Stimulated activated CD4-positive, alpha-beta T cell treated with anti-CD3 and anti-CD28 coated beads, Interleukin-2, amount 100 ng/mL, for 48 hours (primary cell): ENCODE measurements at places on chromosomes 1 and 21.

DNA sequence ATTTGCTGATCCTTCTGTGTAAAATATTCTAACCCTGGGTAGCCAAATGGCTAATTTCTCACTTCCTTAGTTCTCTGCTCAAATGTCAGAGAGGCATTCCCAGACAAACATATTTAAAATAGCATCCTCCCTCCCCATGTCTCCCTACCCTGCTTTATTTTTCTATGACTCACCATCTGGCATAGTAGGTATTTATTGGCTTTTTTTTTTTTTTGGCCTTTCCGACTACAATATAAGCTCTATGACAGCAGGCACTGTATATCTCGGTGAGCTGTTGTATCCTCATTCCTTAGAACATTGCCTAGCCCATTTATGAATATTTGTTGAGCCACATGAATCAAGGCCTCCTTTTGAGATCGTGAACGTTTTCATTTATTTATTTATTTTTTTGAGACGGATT, 1.5 kb upstream of the NEK7 start:
- DNase-seq: no peak

DNA sequence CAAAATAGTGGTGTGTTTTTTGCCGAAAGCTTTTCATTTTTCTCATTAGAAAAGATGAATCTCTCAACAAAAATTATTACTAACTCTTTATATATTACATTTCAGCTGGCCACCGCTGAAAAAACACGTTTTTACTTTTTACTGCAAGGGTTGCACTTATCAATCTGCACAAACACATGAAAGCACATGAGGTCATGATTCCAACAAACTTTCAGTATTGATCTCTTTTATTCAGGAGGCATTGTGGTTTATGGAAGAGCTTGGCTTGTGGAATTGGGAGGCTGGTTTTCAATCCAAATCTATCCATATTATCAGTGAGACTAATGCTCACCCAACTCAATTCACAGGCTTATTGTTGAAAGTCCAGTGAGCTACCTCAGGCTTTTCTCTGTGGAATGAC, 20.6 kb upstream of the LPGAT1 start:
- DNase-seq: no peak

GRCh38 chr1:93585059-93585966, 96.3 kb downstream of the BCAR3 start:
- no peak for DNase-seq

DNA sequence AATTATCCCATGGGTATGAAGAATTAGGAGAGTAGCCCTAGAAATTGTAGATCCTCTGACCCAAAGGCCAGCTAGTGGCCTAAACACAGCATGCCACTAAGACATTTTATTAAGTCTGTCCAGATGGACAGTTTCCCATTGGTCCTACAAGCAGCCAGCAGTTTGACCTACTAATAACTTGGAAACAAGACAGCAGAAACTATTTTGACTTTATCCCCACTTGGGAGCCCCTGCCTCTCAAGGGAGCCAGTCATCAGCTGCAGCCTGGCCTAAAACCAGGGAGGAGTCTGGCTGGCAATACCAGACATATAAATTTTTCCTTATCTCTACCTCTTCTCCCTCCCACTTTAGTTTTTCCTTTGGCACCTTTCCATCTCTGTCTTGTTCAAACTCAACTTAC, 222.6 kb upstream of the KCTD3 start:
- DNase-seq: no peak

GRCh38 chr1:71002709-71003475, 44.7 kb downstream of the PTGER3 start:
- no peak for DNase-seq
